ENCODE measurements at places on chromosomes 13 and 19.

GRCh38 chr13:60214213-60215055 is 50.7 kb upstream of the DIAPH3 start:
- DNase-seq: no peak

GRCh38 chr19:49938662-49939061 is 9.4 kb upstream of the NUP62 start:
- no peak for DNase-seq

GRCh38 chr13:110306960-110307766 is at the start of the genes COL4A1 and COL4A2:
COL4A1 (minus strand) TSS chr13:110307157; CDS start chr13:110307027, 130 bp downstream.
COL4A2 (plus strand) TSS chr13:110307284; CDS start chr13:110307904, 620 bp downstream.
- DNase-seq: no peak

DNA sequence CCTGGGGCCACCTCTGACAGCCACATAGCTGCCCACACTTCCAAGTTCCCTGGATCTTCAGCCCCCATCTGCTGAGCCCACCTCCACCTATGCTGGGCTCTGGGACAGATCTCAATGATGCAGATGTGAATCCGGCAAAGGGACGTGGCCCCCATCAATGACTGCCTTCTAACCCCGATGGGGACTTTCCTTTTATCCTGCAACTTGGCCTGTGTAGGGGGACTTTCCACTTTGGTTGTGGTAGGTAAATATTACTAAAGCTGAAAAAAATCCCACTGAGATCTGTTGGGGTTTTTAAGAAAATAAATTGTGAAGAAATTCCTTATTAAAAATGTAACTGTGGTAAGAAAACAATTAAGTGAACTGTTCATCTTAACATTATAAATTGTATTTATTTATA is 20.8 kb upstream of the ASPDH start:
- no peak for DNase-seq

DNA sequence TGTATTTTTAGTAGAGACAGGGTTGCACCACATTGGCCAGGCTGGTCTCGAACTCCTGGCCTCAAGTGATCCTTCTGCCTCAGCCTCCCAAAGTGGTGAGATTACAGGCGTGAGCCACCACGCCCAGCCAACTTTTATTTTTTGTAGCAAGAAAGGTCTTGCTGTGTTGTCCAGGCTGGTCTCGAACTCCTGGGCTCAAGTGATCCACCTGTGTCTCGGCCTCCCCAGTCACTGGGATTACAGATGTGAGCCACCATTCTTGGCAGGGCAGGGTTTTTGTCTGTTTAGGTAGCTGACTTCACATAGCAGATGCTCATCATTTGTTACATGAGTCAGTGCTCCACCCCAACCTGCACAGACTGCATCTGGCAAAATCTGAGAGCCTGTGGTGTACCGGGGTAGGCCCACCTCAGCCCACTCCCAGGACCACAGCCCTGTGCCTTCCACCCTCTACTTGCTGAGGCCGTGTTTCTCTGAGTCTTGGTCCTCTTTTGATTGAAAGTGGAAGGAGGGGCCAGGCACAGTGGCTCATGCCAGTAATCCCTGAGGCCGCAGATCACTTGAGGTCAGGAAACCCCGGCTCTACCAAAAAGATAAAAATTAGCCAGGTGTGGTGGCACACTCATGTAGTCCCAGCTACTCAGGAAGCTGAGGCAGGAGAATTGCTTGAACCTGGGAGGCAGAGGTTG is 4.2 kb upstream of the TNPO2 start:
- DNase-seq: no peak

DNA sequence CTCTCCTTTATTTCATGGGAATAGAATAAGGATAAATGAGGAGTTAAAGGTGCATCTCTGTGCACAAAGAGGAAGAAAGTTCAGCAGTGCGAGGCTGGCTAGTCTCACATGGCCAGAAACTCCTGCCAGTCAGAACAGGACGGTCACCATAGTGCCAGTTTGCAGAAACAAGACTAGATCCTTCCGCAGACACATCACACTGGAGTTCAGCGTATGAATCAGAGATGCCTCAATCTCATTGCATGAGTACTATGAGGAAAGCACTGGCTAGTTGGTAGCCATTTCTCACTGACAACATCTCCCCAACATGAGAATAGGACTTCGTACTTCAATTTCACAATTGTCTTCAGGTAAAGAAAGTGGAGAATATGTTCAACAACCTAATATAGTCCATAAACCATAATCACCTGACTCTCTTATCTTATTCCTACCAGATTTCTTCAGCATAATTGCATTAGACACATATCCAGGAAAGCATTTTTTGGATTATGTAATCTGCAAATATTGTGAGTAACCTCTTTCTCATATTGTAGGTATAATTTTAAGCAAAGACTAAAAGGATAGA is 34.9 kb downstream of the RXFP2 start:
- no peak for DNase-seq

GRCh38 chr13:98879957-98880356 is 97.9 kb downstream of the DOCK9 start:
- DNase-seq: no peak

GRCh38 chr19:16076958-16077611 is 790 bp downstream of the TPM4 start:
- no peak for DNase-seq

- DNase-seq: no peak
These were observed 125.7 kb downstream of the CRYL1 start for GRCh38 chr13:20399961-20400360.

GRCh38 chr13:26977541-26977940 is 194.1 kb downstream of the USP12 start:
- DNase-seq: no peak

GRCh38 chr13:41694545-41695301 is 237.4 kb downstream of the RGCC start:
- DNase-seq: no peak

GRCh38 chr19:11882606-11883005 is 5.0 kb upstream of the ZNF69 start:
- no peak for DNase-seq

- no peak for DNase-seq
These were observed 183.1 kb downstream of the LHFPL6 start for GRCh38 chr13:39419876-39420275.

DNA sequence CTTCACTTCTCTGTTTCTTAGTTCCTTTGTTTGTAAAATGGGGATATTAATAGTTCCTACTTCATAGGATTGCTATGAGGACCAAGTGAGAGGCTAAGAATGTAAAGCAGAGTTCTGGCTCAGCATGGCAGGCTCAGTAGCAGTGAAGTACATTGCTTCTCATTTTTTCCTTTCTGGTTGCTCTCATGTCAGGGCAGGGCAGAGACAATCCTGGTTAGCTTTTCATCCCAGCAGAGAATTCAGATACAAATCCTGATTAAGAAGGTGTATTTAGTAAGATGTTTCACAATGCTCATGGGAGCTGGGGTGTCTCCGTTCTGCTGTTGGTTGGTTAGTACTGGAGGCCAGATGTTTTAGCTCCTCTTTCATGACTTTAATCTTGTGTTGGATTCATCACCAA is 42.9 kb downstream of the WASF3 start:
- no peak for DNase-seq

DNA sequence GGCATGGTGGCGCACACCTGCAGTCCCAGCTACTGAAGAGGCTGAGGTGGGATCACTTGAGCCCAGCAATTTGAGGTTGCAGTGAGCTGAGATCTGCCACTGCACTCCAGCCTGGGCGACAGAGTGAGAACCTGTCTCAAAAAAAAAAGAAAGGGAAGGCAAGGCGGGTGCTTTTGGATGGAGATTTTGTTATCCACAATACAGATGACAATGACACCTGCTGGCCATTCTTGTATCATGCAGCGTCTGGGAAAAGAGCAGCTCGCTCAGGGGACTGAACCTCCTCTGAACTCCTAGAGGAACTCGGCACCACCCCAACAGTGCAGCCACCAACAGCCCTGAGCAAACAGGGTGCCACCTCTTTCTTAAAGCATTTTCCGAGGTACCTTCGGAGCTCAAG is 22.8 kb downstream of the HAUS8 start:
- DNase-seq: no peak

DNA sequence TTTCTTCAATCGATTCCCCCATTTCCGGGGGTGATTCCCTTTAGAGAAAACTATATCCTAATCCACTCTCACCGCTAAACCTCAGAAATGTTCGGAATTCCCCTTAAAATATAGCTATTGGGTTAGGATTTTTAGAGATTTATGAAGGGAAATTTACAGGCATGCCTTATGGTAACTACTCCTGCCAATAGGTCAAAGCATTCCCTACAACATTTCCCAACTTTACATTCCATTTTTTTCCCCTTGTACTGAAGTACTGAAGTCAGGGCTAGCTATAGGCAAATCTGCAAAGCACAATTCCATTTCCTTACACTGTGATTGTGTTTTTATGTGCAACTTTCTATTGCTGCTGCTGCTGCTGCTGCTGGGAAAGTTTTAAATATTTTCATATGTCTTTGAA is 2.1 kb downstream of the EDNRB start:
- DNase-seq: no peak

- DNase-seq: no peak
These were observed 124.9 kb upstream of the CSNK1A1L start for GRCh38 chr13:37230346-37230745.

Measured in stimulated activated CD4-positive, alpha-beta T cell treated with anti-CD3 and anti-CD28 coated beads, Interleukin-1b, Interleukin-23, amount 100 ng/mL, for 1 hour (primary cell).